ENCODE measurements at places on chromosomes 16 and 17.

DNA sequence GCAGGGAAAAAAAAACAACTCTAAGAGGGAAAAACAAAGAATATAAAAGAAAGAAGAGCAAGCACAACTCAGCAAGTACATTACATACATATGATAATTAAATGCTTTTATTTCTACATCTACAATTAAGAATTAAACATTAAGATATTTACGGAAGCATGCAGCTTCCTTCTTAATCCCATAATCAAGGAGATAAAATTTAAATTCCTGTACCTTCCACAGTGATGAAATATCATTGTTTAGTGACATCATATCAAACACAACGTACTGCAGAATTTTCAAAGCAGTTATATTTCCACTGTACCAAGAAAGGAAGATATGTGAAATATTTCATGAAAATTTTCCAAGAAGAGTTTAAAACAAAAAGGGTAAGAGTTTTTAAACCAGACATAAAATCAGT lies 26.0 kb downstream of the KANSL1 start:
- no peak for DNase-seq

GRCh38 chr17:27532269-27533263 lies 76.3 kb downstream of the KSR1 start:
- no peak for DNase-seq

- DNase-seq, result peak; percentile 22
Measured at GRCh38 chr17:82213251-82214011, 789 bp upstream of the CCDC57 start.

GRCh38 chr16:26599785-26600104 lies 467.0 kb upstream of the C16orf82 start:
- no peak for DNase-seq

- no peak for DNase-seq
Measured at GRCh38 chr17:36743130-36743529, 141.7 kb downstream of the MRM1 start.

- no peak for DNase-seq
Measured at GRCh38 chr17:28944343-28944742, 7.0 kb downstream of the PHF12 start.

DNA sequence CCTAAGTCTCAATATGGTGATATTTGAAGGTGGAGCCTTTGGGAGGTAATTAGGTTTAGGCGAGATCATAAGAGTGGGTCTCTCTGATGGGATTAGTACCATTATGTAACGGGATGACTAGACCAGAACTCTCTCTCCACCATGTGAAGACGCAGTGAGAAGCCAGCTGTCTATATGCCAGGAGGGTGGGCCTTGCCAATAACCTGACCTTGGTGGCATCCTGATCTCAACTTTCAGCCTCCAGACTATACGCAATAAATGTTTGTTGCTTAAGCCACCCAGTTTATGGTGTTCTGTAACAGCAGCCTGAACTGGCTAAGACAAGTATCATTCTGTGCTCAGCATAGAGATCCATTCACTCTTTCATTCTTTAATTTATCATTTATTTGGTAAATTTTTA lies 167.2 kb upstream of the CDH11 start:
- no peak for DNase-seq

DNA sequence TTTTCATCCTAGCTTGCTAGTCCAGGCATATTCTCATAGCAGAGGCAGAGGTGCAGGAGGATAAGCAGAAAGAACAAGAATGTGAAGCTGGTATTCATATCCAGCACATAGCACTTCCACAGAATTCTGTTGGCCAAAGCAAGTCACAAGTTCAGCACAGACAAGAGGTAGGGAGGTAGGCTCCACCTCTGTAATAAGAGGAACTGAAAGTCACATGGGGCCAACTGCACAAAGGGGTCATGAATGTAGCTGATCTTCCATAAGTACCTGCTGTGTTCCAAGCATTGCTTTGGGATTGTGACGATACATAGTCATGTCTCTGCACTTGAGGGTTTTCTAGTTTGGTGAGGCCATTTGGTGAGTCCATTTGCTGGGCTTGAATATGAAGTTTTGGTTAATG lies 110.8 kb upstream of the MPHOSPH6 start:
- DNase-seq, result no peak

DNA sequence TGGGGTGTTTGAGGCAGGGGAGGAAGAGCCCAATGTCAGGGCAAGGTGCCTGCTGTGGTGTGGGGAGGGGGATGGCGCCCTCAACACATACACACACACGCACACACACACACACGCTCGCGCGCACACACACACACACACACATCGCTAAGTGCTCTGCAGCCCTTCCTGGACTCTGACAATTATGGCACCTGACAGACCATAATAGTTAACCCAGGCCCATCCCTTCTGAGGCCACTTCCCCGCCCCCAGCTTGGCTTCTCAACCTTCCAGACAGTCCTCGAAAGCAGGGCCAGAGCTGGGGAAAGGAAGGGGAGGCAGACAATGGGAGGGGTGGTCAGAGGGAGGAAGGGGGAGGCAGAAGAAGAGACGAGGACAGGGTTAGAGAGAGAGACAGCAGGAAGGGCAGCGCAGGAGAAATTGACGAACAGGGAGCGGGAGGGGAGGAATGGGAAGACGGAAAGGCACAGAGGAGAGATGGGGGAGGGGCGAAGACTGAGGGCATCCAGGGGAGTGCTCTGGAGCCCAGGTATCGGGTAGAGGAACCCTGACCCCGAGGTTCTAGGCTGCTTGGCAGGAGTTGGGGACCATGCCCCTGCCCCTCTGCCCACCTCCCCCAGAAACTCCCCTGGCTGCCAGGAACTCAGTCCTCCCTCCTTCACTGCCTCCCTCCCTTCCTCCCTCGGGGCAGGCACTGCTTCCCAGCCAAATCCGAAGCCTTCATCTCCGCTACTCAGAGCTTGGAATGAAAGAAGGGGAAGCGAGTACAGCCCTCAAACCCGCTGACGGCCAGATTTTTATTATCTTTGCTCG lies 4.0 kb downstream of the SRCIN1 start:
- DNase-seq, result peak; percentile 76

DNA sequence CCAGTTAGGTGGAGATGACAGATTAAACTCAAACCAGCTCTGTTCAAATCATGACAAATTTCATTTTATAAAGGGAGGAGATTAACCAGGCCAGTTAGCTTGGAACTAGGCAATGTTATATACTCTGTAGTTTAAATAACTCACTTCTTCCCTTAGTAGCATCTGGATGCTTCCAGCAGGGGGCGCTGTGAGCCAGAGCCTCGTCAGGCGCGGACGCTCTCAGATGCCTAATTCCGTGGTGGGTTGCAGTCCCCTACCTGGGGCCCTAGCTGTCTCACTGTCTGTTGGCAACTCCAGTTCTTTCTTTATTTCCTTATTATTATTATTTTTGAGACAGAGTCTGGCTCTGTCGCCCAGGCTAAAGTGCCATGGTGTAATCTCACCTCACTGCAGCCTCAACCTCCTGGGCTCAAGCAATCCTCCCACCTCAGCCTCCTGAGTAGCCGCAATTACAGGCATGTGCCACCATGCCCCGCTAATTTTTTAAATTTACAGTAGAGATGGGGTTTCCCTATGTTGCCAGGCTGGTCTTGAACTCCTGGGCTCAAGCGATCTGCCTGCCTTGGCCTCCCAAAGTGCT lies 17.3 kb upstream of the WFDC1 start:
- peak; percentile 17 for DNase-seq

GRCh38 chr17:36475346-36475970 lies 11.0 kb upstream of the ZNHIT3 start:
- DNase-seq, result peak; percentile 13

- no peak for DNase-seq
Measured at GRCh38 chr16:84597528-84597896, 20.4 kb downstream of the COTL1 start.

DNA sequence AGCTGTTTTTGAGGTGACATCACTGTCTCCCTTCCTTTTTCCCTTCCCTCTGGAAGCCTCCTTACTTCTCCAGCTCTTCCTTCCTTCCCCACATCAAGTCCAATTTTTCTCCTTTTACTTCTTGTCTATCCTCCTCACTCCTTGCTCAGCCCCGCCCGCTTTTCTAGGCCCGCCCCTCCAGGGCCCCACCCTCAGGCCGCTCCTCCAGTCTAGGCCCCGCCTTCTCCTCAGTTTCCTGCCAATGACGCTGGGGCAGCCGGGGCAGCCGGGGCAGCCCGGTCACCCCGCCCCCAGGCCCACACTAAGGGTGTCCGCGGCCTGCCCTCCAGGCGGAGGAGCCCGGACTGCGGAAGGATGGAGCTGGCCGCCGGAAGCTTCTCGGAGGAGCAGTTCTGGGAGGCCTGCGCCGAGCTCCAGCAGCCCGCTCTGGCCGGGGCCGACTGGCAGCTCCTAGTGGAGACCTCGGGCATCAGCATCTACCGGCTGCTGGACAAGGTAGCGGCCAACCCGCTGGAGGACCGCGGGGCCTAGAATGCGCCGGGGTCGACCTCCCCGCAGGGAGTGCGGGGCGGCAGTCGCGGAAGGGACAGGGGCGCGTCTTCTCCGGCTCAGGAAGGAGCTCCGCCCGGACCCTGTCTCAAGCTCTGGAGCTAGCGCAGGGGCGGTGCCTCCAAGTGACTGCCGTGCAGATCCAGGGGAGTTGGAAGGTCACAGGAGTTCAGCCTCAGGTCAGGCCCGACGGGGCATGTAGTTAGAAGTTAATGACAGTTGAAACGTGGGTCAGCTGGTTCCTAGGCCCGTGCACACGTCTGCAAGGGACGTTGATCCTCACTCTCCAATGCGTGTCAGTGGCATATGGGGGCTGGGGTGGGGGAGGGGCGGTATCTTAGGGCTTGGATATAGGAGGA lies at the start of gene PCTP:
Gene PCTP, plus strand, starts transcription at position 302 of the 908 bp plus-strand sequence. Its CDS starts 53 bp downstream, at position 355.
- DNase-seq, result no peak

DNA sequence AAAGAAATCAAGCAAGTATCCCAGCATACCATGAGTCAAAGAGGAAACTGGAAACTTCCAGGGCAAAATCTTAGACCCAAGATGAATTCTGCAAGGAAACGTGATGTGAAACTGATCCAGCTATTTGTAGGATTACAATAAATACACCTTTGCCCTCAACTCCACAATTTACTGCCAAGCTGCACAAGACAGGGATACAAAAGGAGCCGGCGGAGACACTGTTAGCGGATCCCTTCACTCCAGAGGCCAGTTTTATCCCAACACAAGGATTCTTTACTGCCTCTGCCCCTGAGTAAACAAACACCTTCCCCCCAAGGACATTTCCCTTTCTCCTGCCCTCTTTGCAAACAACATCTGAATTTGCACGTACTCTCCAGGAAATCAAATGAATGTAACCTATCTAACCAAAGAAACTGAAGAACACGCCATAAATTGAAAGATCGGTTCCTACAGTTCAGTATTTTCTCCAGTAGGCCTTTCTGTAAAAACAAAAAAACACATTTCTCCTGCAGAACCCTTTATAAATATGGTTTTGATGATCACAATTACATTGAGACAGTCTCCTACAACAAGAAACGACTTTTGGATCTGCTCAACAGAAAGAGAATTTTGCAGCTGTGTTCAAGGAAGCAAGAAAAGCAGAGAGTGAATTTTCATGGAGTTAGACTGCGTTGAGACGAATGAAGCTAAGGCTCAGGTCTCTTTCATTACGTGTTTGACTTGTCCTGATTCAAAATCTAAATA lies 1.4 kb upstream of the CBX2 start:
- no peak for DNase-seq

- no peak for DNase-seq
Measured at GRCh38 chr17:27950995-27951394, 57.8 kb upstream of the LYRM9 start.

DNA sequence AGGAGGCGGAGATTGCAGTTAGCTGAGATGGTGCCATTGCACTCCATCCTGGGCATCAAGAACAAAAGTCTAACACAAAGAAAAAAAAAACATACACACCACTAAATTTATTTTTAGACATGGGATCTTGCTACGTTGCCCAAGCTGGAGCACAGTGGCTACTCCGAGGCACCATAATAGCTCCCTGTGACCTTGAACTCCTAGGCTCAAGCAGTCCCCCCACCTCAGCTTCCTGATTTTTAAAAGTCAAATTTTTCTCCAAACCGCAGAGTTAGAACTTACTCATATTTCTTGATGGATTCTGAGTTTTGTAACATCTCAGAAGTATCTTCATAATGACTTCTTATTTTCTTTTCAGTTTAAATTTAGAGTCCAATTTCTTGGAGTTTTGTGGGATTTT lies 3.4 kb downstream of the CMTM4 start:
- no peak for DNase-seq

DNA sequence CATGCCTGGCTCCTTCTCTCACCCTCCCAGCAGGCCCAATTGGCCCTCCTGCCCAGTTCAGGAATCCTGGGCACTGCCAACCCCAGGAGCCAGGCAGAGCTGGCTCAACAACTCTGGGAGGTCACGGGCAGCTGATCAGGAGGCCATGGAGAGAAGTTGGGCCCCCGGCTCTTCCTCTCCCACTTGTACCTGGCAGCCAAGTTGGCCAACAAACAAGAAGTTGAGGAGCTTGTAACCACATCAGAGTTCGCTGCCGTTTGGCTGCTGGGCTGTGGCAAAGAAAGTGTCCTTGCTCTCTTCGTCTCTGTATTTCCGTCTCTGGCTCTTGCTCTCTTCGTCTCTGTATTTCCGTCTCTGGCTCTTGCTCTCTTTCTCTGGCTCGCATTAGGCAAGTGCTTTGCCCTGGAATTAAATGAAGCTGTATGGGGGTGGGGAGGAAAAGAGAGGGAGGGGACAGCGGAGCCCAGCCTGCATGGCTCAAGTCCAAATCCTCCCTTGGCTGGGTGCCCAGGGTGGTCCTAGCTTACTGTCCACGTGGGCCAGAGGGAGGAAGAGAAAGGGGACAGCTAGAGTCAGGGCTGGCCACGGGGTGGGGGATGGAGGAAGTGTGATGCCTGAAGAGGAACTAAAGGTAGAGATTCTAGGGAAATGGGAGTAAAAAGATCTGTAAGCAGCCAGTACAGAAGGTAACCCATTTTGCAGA lies 7.8 kb upstream of the TMEM132E start:
- DNase-seq, result no peak

- peak; percentile 88 for DNase-seq
Measured at GRCh38 chr17:7882068-7882467, 6.5 kb upstream of the CHD3 start.

GRCh38 chr16:17204206-17204605 lies 266.6 kb downstream of the XYLT1 start:
- DNase-seq, result no peak

DNA sequence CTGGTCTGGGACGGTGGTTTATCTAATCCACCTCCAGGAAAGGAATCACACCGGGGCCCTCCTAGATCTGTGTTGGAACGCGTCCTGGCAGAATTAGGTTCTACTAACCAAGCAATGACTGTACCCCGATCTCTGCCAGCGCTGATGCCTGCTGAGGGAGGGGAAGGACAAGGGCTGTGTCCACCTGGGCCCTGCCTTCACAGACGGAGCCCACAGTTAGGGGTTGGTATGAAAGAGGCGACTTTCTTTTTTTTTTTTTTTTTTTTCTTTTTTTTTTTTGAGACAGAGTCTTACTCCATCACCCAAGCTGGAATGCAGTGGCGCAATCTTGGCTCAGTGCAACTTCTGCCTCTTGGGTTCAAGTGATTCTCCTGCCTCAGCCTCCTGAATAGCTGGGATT lies 9.9 kb upstream of the KRT19 start:
- DNase-seq, result no peak

- no peak for DNase-seq
Measured at GRCh38 chr17:76036497-76037261, 9.6 kb upstream of the EVPL start.
